LHCN-M2 (cell line): ENCODE measurements at places on chromosomes 3 and 15.

GRCh38 chr15:78453447-78453846, 15.4 kb downstream of the IREB2 start:
- DNase-seq: no peak

GRCh38 chr15:40347559-40348473, 3.0 kb upstream of the PHGR1 start:
- no peak for DNase-seq

- DNase-seq: peak; percentile 100
These were observed 232.6 kb upstream of the LRTM1 start for GRCh38 chr3:55160241-55160983.

- no peak for DNase-seq
These were observed 48.7 kb downstream of the ECT2 start for GRCh38 chr3:172799246-172799645.

DNA sequence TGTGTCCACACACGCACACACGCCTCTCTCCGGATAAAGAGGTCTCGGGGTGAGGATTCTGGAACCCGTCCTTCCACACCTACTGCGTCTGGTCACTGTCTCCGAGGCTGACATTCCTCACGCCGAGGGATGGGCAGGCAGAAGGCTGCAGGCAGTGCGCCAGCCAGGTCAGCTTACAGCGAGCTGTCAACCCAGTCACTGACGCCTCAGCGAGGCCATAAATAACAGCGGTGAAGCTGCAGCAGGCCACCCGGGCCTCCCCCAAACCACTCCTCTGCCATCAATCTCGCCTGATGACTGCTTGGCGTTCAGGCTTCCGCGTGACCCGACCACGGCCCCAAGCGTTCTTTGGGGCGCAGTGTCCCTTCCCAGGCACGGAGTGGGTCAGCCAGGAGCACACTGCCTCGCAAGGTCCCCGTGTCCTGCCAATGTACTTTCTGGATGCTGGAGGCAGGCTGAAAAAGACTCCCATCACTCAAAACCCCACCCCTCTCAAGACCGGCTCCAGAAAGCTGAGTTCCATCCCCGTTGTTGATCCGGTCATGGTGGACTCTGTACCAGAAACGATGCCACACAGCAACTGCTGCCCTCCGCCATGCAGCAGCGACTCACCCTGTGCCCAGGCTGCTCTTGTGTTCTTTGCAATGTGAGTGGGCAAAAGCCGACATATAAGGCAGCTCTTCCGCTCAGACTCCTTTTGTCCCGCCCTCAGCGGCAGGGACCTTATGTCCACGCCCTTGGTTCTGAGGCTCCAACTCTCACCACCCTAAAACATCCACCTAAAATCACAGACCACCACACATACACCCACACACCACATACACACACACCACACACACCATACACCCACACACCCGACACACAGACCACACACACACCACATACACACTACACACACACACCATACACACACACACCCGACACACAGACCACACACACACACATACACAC, 27.1 kb downstream of the CPN2 start:
- DNase-seq: peak; percentile 53

- no peak for DNase-seq
These were observed 199.9 kb upstream of the RBMS3 start for GRCh38 chr3:29080967-29081366.

- no peak for DNase-seq
These were observed 41.6 kb downstream of the GMPS start for GRCh38 chr3:155912090-155912489.

DNA sequence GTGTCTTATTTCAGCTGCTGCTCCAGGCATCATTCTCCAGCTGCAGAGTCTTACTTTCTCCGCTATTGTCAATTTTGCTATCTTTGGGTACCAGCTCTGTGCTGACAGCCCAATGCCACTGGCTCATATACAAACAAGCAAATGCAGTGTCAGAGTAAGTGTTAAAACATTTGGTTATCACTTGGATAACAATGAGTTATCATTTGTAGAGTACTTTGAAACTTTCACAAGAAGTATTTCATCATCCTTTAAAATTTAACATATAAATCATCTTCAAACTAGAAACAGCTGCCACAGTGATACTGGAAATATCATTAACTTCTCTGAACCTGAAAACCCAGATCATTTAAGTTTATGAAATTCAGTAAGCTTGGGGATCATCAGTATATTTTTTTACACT, 13.8 kb downstream of the TSPAN3 start:
- DNase-seq: no peak

GRCh38 chr3:59425371-59425770, 375.5 kb upstream of the CFAP20DC start:
- DNase-seq: peak; percentile 60

DNA sequence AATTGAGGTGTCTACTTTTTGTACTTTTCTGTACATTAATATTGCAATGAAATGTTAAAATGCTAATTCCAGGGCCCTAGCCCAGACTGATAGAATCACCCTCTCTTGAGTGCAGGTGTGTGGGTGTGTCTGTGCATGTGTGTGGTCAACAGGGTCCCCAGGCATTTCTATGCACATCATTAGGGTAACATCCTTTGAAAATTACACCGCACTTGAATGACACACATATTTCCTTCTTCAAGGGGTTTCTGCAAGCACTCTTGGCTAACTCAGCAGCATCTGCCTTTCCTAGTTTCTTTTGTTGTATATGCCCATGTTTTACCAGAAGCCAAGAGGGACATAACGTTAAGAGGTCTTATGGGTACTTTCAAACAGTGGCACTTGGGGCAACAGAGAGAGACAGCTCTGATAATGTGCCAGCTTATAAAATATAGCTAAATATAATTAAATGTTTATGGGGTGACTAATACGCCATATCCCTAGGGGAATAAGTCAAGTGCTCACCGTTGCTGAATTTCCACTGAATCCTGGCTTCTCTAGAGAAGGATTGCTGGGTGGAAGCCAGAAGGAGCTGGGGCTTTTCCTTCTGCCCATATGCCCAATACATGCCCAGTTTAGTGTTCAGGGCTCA, 54.5 kb upstream of the LRIG1 start:
- DNase-seq: peak; percentile 19

DNA sequence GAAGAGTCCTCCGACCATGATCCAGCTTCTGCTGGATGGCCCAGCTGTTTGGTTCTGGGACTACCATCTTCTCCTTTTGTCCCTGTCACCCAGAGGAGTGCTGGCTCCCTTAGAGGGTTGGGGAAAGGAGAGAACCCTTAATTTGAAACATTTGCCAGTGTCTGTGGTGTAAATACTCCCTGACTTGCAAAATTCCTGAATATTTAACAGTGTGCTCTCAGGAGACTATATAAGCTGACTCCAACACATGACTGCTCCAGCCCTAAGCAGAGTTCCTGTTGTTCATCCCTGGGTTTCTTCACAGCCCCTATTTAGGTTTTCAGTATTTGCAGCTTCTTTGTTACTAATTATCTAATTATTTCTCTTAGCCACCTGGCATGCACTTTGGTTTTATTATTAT, 133.1 kb downstream of the CPNE4 start:
- peak; percentile 24 for DNase-seq

- peak; percentile 64 for DNase-seq
These were observed 148.1 kb downstream of the KLHL25 start for GRCh38 chr15:85646538-85647091.

GRCh38 chr3:169189486-169189885, 474.0 kb downstream of the MECOM start:
- no peak for DNase-seq

GRCh38 chr3:150000641-150001040, 29.9 kb upstream of the PFN2 start:
- DNase-seq: no peak

GRCh38 chr3:59313365-59313764, 263.5 kb upstream of the CFAP20DC start:
- DNase-seq: peak; percentile 41

DNA sequence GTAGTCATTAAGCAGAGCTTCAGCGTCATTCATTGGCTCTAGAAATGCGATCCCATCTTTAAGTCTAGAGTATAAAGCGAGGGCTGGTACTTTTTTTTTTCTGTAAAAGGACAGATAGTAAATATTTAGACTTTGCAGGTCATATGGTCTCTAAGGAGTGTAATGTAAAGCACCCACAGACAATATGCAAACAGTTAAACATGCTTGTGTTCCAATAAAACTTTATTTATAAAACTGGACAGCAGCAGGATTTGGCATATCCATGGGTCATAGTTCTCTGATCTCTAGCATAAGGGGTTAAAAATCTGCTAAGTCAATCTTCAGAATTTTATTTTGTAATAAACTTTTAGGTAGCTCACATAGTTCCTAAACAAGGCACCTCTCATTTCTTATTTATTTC, 226.8 kb upstream of the TBC1D5 start:
- DNase-seq: no peak

DNA sequence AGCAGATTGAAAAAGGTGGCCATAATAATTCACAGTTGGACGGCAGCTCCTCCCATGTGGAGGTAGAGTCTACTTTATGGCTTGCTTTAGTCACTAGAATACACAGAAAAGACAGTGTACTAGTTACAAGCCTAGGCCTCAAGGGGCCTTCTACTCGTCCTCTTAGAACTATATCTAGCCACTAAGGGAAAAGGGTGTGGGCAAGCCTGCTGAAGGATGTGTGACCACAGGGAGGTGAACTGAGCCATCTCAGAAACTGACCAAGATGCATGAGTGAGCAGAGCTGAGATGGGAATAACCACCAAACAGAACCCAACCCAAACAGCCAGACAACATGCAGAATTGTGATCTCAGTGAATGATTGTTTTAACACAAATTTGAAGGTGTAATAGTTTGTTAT, 335.6 kb upstream of the LMCD1 start:
- no peak for DNase-seq

- no peak for DNase-seq
These were observed 59.5 kb downstream of the ZNF609 start for GRCh38 chr15:64519897-64520296.

- no peak for DNase-seq
These were observed 21.7 kb upstream of the ARHGEF3 start for GRCh38 chr3:56823421-56823926.

GRCh38 chr3:27221264-27221932, 147.8 kb downstream of the NEK10 start:
- DNase-seq: no peak

DNA sequence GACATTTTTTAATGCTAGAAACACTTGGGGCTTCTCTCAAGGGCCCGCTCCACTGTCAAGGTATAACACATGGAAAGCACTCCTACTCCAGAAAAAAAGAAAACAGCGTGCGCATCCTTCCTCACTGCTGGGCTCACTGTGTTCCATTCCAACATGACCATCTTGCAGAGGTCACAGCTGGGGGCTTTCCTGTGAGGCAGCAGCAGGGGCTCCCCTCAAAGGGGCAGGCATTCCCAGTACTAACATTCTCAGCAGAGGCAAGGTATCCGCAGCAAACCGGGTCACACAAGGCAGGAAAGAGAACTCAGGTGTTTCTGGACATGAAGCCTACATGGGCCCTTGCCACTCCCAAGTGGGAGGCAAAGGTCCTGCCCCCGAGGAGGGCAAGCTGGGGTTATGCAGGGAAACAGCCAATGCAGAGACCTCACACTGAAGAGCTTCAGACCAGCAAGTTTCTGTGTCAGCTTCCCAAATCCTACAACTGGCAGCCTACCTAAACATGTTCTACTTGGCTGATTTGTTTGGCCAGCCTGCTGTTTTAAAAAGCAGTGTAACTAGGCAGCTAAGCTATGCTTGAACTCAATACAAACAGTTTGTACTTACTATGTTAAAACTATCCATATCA, 6.4 kb downstream of the BDH1 start:
- no peak for DNase-seq

DNA sequence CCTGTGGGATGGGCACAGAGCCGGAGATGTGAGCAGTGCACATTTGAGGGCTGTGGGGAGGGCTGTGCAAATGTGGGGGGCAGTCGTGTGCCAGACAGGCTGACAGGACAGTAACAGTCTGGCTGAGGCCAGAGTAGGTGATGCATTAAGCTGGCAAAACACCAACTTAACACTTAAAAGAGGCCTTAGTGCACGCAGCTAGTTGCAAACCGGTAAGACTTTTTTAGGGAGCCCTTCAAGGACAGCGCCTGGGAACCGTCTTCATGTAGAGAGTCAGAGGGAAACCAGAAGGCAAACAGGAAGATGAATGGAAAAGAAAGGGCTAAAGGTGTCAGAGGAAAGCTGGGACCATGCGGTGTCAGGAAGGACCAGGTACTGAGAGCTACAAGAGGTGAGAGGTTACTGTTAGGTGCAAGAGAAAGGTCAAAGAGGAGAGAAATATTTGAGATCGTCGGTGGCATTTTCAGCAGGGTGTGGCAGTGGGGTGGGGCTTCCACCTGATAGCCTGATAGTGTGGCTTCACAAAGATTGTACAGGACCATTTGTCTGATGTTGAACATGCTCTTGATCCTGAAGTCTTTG, 30.0 kb upstream of the CHD2 start:
- no peak for DNase-seq

- peak; percentile 10 for DNase-seq
These were observed 22.7 kb upstream of the IREB2 start for GRCh38 chr15:78415284-78415683.

DNA sequence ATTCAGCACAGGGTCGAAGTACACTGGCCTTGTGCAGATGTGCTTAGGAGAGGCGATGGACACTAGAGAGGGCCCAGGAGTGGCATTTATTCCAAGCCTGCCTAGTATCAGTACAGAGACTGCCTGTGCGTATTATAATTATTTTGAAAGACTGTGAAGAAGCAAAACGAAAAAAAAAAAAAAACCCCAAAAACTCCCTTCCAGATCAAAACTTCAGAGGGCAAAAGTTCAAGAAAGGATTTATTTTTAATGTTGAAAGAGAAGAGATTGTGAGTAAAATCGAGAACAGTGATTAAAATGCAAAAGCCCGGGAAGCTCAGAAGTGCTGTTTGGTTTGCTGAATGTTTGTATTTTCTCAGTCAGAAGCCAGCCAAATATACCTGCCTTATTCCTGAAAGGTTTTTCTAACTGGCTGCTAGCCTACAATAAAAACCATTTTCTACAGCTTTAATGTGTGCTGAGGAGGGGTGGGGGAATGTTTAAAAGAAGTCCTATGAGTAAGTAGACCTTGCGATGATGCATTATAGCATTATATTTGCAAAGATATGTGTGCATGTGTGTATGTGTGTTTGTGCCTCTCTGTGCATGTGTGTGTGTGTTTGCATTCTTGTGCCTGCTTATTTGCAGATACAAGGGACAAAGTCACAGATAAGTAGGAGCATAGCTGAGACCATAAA, 19.3 kb upstream of the LZTFL1 start:
- DNase-seq: no peak

- no peak for DNase-seq
These were observed 18.0 kb downstream of the SLC41A3 start for GRCh38 chr3:126065876-126066275.

GRCh38 chr3:195148549-195148948, 122.4 kb downstream of the XXYLT1 start:
- no peak for DNase-seq

- DNase-seq: no peak
These were observed 15.8 kb upstream of the P4HTM start for GRCh38 chr3:48974076-48974864.

GRCh38 chr3:112685420-112685819, 44.5 kb upstream of the CCDC80 start:
- DNase-seq: peak; percentile 54

GRCh38 chr15:92305343-92305742, 88.3 kb upstream of the ST8SIA2 start:
- no peak for DNase-seq
